ENCODE measurements at places on chromosomes 16 and 17.

DNA sequence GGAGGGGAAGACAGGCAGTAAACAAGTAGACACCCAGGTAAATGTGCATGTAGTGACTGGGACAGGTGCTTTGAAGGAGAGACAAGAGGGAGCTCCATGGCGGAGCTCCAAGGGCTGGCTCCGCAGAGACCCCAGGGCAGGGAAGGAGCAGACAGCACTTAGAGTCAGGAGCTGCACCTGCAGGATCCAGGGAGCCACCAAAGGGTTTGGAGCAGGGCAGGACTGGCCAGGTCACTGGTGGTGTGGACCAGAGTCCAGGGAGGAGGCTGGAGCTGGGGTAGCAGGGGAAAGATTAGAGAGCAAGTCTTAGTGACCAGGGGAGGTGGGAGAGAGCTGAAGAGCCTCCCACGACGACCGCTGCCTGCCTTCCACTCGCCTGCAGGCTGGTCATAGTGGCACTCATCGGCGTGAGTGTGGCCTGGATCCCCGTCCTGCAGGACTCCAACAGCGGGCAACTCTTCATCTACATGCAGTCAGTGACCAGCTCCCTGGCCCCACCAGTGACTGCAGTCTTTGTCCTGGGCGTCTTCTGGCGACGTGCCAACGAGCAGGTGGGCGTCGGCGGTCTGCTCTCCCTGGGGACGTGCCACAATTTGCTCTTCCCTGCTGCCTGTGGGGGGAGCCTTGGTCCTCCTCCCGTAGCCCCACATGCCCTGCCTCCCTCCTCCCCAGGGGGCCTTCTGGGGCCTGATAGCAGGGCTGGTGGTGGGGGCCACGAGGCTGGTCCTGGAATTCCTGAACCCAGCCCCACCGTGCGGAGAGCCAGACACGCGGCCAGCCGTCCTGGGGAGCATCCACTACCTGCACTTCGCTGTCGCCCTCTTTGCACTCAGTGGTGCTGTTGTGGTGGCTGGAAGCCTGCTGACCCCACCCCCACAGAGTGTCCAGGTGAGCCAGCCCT lies 14.7 kb upstream of the FAM83G start:
- DNase-seq = no peak

- DNase-seq = peak; percentile 87
Observed at GRCh38 chr17:8118769-8119580, 661 bp upstream of the ALOXE3 start.

DNA sequence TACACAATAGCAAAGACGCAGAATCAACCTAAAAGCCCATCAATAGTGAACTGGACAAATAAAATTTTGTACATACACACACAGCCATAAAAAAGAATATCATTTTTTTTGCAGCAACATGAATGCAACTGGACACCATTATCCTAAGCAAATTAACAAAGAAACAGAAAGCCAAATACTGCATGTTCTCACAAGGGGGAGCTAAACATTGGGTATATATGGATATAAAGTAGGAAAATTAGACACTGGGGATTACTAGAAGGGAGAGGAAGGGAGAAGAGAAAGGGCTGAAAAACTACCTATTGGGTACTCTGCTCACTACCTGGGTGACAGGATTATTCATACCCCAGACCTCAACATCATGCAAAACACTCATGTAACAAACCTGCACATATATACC lies 28.2 kb downstream of the ADAMTS18 start:
- no peak for DNase-seq

- no peak for DNase-seq
Observed at GRCh38 chr16:79278506-79278905, 322.0 kb downstream of the MAF start.

- no peak for DNase-seq
Observed at GRCh38 chr16:47065766-47066688, 77.7 kb downstream of the NETO2 start.

GRCh38 chr16:90044111-90044551 lies 24.9 kb upstream of the DBNDD1 start:
- DNase-seq = no peak

DNA sequence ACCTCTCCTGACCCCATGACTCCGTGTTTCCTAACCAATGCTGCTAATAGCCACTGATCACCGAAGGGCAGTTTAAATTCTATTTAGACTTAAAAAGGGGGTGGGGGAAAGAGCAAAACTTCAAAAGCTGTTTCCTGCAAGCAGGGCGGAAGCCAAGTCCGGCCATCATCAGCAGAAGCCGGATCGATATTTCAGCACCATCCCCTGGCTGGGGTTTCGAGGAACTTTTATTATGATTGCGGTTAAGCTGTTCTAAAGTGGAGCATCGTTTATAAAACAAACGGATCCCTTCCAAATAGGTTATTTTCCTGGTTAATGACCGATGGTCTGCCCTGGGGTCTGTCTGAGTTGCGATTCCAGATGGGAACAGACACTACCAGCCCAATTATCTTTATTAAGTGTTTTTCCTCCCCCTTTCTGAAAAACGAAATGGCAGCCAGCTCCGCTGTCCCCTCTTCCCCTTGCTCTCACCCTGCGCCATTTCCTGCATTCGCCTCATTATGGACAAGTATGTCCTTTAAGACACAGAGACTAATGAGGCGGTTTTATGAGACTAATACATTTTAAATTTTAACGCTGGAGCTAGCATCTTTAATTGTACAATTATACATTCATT lies 76.1 kb upstream of the IRX3 start:
- no peak for DNase-seq

GRCh38 chr17:57461082-57461481 lies 204.8 kb downstream of the MSI2 start:
- no peak for DNase-seq

- DNase-seq = no peak
Observed at GRCh38 chr16:22732959-22733358, 81.0 kb upstream of the HS3ST2 start.

DNA sequence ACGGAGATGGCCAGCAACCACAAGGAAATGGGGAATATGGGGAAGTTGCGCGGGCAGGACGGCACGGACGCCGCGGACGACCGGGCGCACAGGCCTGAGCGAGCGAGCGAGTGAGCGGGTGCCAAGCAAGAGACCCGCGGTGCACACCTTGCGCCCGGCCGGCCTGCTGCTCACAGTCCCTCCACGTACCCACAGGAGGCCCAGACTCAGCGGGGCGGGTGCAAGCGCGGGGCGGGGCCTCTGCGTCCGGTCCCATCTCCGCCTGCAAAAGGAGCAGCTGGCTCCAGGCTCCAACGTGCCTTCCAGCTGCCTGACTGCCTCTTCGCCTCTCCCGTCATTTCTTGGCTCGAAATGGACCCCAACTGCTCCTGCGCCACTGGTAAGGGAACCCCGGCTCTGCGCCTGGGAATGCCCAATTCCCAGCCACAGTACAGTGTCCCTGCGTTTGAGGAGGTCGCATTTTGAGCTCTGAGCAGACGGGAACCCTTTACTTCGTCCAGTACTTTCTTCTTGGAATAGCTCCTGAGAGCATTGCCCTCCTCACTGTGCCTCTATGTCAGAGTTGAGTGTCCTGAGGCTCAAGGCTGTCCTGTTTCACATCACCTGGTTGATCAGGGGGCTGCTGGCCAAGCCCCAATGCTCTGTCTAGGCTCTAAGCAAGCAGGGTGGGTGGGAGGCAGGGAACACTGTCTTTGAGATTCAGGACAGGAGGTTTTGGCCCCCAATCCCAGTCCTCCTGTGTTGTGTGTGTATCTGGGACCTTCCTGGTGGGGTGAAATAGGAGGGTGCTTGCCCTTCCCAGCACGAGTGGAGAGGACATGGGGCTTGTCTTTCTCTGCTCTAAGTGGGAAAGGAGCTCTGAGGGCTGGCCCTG lies 8.1 kb upstream of the MT1E start:
- peak; percentile 71 for DNase-seq

GRCh38 chr16:46632778-46633733 lies 11.9 kb upstream of the SHCBP1 start:
- no peak for DNase-seq

DNA sequence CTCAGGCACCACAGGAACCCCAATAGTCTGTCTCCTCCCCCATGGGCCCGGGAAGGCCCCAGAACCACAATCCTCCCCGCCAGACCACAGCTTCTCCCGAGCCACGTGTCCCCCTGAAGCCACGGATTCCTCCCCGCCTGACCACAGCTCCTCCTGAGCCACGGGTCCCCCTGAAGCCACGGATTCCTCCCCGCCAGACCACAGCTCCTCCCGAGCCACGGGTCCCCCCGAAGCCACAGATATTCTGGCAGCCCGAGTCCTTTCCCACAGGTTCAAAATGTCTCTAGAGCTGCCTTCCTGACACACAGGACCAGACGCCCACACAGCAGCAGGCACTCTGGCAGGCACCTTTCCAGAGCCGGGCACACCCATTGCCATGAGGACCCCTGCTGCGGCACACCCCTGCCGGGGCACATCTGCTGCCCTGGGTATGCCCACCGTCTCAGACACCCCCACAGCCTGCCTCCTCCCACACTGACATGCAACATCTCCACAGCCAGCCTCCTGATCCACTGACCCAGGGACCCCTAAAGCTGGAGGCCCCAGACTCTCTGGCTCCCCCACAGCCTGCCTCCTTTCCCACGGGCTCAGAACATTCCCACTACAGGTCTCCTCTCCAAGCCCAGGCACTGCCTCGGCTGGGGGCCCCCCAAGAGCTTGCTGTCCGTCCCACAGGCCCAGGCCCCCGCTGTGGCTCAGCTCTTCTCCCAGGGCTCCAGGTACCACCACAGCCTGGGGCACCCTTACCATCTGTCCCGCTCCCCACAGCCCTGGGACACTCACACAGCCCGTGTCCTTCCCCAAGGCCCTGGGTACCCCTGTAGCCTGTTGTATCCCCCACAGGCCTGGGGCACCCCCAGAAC lies 2.2 kb downstream of the KIAA0753 start:
- no peak for DNase-seq

DNA sequence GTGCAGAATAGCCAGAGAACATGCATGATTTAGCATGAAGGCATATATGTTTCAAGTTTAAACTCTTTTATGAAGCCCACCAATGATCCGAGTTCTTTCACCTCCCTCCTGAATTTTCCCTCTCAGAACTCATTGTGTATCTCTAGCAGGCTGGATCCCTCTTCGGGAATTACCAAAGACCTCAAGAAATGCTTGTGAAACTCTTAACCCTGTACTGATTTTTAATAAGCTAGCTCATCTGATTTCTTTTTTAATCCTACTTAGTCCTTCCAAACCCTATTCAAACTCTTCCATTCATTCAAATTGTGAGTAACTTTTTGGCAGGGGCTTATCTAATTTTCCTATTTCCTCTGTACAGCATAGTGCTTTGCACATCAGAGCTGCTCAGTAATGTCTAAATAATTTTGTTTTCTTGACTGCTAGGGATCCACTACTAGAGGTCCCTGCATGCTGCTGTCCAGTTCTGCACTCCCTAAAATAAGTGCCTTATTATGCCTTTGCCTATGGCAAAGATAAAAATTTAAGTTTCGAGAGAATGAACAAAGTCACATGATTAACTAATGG lies 723.8 kb downstream of the CDH11 start:
- DNase-seq = no peak

- DNase-seq = no peak
Observed at GRCh38 chr17:41767324-41768042, 19.0 kb downstream of the JUP start.

- DNase-seq = no peak
Observed at GRCh38 chr16:81276323-81276722, 37.8 kb downstream of the BCO1 start.

DNA sequence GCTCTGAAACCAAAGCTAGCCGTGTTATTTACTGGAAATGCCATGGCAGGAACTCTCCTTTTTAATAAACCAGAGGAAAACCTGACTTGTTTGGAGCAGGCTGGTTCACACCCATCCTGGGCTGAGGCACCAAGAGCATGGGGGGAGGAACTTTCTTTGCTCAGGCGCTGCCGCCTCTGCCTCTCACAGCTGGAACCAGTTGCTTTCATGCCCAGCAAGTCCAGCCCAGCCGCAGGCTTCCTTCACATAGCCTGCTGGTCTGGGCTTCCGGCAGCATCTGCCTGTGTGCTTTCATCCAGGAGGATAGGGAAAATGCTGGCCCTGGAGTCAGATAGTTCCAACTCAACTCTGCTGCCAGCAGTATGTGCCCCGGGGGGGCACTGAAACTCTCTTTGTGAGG lies 88.1 kb upstream of the ASIC2 start:
- DNase-seq = no peak

GRCh38 chr17:10879190-10879836 lies 41.4 kb upstream of the PIRT start:
- DNase-seq = no peak

DNA sequence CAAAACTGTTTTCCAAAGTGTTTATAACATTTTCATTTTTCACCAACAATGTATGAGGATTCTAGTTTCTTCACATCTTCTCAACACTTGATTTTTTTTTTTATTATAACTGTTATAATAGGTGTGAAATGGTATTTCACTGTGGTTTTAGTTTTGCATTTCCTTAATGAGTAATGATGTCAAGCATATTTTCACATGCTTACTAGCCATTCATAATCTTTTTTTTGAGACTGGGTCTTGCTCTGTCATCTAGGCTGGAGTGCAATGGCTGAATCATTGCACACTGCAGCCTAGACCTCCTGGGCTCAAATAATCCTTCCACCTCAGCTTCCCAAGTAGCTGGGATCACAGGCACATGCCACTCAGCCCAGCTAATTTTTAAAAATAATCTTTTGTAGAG lies 65.1 kb downstream of the EFCAB13 start:
- no peak for DNase-seq

DNA sequence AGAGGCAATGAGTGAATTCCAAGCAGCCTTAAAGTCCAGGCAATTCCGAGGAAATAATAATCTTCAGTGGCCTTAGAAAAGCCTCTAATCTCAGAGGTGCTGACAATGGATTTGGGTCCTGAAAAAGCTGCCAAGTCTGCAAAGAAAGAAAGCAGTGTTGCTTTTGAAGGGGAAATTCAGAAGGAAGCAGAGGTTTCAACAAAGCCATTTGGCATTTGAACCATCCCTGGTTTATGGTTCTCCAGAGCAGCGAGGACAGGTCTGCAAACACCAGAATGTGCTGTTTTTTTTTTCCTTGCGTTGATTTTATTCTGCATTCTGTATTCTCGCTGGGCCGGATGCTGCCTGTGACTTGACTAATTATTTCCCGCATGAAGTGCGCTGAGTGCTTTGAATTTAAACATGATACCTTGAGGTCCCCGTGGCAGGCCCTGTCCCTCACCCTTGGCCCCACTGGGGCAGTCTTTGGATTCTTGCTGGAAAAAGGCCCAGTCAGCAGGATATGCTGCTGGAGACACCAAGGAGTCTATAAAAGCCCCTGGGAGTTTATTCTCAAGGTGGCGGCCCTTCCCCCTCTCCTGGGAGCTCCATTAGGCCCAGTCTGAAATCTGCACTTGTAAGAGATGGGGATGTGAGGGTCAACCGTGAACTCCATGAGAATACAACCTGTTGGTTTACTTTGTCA lies 338.3 kb downstream of the HAPSTR1 start:
- no peak for DNase-seq

- DNase-seq = no peak
Observed at GRCh38 chr16:87930456-87930855, 5.9 kb downstream of the CA5A start.

DNA sequence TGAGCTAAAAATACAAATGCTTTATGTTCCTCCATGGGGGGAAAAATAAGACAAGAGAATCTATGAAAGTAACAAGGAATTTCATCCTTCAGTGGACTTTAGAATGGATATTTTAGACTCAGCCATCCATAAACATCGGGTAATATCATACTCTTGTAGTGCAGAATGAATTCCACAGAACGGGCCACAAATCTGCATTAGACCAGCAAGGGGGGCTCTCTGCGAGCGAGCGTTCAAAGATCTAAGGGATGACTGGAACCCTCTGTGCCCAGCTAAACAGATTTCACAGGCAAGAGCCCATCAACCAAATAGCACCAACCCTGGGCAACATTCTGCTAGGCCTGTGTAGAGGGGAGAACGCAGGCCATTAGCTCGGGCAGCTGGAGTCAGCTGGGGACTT lies 537.9 kb upstream of the CDH11 start:
- no peak for DNase-seq

- DNase-seq = no peak
Observed at GRCh38 chr17:45091778-45092425, 30.8 kb downstream of the NMT1 start.
